Adipocyte (in vitro differentiated cells): ENCODE measurements at places on chromosomes 1 and 21.
A peak's percentile ranks its signal among the peaks of the same experiment; 100 is the strongest.

- DNase-seq = no peak
These were observed 9.3 kb downstream of the SPATA45 start for GRCh38 chr1:212838145-212838544.

DNA sequence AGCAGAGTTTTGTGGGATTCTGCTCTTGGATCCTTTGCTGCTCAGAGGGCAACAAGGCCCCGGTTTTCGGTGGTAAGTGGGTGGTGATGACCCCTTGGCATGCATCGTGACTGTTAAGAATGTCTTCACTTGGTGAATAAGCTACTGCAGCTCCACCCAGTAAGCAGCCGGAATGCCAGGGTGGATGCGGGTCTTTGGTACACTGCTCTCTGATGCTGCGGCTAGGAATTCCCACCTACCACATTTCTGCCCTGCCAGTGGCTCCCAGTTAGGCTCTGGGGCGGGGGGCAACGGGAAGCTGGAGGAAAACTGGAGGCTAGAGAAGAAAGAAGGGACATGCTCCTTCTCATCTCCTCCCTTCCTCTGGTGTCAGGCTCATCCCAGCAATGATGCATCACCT lies 180.4 kb upstream of the GALNT2 start:
- no peak for DNase-seq

- no peak for DNase-seq
These were observed 54.8 kb downstream of the CTTNBP2NL start for GRCh38 chr1:112450773-112451172.

DNA sequence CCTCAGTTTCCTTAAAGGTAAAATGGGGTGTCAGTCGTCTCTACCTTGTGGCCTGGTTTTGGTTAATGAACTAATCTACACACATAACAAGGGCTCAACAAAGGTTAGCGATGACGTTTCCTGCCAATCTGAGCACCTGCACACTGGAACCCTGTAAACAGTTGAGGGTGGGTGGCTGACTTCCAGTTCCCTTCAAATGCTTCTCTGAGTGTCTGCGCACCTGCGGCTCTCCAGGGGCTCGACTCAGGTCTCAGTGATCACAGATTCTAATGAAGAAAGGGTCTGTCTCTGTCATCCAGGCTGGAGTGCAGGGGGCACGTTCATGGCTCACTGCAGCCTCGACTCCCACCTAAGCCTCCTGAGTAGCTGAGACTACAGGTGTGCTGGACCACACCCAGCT lies 3.3 kb upstream of the AGPAT3 start:
- no peak for DNase-seq

DNA sequence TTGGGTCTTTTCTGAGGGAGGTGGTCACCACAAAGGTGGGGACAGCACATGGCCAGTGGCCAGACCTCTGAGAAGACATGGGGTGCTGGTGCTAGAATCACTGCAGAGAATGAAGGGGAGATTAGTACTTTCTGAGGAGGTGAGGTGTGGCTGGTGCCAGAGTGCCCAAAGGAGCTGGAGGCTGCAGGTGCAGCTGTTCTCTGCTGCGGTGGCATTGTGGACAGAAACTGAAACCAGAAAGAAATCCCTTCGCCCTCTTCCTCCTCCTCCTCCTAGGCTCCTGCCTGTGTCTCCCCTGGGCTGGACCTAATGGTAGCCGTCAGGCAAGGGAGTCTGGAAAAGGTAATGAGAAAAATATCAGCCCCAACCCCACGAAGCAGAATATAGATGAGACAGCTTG lies 261.7 kb downstream of the TM2D1 start:
- DNase-seq = no peak

DNA sequence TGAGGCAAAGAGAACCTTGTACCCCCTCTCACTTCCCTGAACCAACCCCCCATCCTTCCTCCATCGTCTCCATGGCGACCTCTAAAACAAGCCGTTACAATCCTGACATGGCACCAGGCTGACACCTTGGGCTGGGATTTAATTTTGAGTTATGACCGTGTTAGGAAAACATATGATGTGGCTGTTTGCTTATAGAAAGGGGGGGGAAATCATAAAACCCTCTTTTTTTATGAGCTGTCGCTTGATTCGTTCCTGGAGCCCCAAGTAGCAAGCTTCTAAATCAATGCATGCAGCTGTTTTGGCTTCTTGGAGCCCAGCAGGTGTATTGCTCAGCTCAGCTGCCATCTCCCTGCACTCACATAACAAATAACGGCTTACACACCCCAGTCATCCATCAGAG lies 301.2 kb upstream of the SPAG17 start:
- no peak for DNase-seq

GRCh38 chr1:34115233-34115632 lies 49.8 kb downstream of the CSMD2 start:
- no peak for DNase-seq

DNA sequence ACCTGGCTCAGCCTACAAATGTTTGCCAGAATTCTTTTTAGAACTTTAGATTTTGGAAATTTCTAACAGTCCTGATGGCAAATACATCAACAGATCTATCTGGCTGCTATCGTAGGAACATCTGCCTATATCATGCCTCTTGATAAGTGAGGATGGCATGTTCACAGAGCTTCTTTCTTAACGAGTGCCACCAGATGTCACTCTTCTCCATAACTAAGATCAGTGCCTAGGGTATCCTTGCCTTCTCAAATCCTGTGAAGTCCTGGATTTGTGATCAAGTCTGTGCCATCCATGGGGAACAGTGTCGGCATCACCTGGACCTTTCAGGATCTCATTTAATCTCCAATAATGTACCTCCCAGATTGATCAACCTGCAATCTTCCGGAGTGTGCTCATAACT lies 36.5 kb upstream of the CD5L start:
- peak; percentile 24 for DNase-seq

- DNase-seq = no peak
These were observed 4.8 kb downstream of the MYBPH start for GRCh38 chr1:203170625-203171330.

GRCh38 chr1:12100071-12100470 lies 37.0 kb downstream of the TNFRSF8 start:
- DNase-seq = no peak

DNA sequence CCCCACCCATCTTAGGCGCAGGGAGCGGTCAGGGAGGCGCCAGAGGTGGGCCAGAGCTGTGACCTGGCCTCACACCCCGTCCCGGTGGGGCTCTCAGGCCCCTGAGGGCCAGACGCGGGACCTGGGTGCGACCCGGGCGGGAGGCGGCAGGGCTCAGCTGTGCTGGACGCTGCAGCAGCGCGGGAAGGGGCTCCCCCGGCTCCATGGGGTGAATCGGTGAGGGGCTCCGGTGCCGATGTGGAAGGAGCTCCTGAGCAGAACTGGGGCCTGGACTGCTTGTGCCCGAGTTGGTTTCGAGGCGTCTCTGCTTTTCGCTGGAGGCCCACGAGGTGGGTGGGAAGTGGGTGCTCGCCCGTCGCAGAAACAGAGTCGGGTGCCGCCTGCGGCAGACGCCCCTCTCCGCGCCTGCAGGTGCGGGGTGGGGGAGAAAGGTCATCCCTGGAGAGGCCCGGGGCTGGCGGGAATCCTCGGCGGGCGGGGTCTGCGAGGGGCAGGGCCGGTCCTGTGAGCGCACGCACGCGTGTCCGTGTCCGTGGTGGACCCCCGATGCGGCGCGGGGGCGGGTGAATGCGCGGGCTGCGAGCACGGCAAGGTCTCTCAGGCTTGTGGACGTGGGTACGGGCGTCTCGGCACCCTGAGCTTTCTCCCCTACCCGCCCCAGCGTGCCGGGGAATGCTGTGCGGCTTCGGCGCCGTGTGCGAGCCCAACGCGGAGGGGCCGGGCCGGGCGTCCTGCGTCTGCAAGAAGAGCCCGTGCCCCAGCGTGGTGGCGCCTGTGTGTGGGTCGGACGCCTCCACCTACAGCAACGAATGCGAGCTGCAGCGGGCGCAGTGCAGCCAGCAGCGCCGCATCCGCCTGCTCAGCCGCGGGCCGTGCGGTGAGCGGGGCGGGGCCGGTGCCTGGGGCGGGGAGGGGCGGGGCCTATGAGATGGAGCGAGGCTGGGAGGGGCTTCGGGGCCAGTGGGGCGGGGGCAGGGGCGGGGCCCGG lies 20.4 kb downstream of the AGRN start:
- DNase-seq = peak; percentile 94

DNA sequence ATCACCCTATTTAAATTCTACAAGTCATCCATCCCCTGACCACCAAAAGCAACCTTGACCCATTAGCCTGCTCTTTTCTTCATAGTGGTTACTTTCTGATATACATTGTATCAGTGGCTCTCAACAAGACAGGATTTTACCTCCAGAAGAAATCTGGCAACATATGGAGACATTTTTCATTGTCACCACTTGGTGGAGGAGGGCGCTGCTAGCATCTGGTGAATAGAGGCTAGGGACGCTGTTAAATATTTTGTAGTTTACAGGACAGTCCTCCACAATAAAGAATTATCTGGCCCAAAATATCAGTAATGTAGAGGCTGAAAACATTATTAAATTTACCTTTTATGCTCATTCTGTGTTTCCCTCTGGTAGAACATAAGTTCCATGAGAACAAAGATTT lies 6.1 kb downstream of the HSPA13 start:
- no peak for DNase-seq

- peak; percentile 25 for DNase-seq
These were observed 125.2 kb upstream of the PTBP2 start for GRCh38 chr1:96596226-96596922.

GRCh38 chr1:65341381-65341780 lies 32.0 kb downstream of the DNAJC6 start:
- DNase-seq = no peak

- DNase-seq = peak; percentile 28
These were observed 1.8 kb downstream of the RGL1 start for GRCh38 chr1:183806675-183807074.

GRCh38 chr1:206975306-206975705 lies 5.0 kb upstream of the FCAMR start:
- DNase-seq = no peak

DNA sequence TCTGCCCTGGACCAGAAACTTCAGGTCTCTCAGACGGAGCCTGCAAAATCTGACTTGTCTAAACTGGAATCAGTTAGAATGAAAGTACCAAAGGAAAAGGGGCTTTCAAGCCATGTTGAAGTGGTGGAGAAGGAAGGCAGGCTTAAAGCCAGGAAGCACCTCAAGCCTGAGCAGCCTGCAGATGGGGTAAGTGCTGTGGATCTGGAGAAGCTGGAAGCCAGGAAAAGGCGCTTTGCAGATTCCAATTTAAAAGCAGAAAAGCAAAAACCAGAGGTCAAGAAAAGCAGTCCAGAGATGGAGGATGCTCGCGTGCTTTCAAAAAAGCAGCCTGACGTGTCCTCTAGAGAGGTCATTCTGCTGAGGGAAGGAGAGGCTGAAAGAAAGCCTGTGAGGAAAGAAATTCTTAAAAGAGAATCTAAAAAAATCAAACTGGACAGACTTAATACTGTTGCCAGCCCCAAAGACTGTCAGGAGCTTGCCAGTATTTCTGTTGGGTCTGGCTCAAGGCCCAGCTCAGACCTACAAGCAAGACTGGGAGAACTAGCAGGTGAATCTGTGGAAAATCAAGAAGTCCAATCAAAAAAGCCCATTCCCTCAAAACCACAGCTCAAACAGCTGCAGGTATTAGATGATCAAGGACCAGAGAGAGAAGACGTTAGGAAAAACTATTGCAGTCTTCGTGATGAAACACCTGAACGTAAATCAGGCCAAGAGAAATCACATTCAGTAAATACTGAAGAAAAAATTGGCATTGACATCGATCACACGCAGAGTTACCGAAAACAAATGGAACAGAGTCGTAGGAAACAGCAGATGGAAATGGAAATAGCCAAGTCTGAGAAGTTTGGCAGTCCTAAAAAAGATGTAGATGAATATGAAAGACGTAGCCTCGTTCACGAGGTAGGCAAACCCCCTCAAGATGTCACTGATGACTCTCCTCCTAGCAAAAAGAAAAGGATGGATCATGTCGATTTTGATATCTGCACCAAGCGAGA lies 46.6 kb downstream of the ZBTB17 start:
- DNase-seq = no peak

DNA sequence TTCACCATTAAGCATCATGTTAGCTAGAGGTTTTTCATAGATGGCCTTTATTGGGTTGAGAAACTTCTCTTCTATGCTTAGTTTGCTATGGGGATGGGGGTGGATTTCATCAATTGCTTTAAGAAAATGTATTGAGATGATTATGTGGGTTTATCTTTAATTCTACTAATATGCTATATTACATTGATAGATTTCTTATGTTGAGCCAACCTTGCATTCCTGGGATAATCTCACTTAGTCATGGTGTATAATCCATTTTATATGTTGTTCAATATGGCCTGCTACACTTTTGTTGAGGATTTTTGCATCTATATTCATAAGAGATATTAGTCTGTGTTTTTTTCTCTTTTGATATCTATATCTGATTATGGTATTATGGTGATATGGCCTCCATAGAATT lies 70.7 kb downstream of the MAP3K7CL start:
- DNase-seq = no peak

DNA sequence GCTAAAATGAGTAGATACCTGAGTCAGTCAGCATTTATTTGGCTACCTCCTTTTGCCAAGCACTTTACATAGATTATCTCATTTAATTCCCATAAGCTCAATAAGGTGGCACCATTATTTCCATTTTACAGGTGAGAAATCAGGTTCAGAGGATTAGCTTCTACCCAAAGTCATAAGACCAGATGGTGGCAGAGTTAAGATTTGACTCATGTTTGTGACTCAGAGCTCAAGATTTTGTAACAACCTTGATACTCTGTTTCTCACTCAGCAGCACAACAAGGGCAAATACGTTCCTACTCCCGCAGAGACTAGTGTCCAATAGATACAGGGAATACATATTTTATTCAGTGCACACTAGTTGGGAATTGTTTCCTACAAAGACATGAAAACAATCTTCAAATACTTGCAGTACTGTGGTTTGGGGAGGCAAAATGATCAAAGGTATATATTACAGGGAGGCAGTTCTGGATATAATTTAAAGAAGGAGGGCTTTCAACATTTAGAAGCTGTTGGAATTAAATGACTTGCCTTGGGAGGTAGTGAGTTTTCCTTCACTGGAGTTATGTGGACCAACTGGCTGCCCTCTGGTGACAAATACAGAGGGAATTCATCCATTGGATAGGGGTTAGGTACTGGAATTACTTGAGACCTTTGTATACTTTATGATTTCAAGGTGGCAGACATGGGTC lies 3.6 kb downstream of the LEPR start:
- peak; percentile 83 for DNase-seq

- DNase-seq = peak; percentile 3
These were observed 21.9 kb upstream of the MORC3 start for GRCh38 chr21:36297938-36298572.

GRCh38 chr1:227316456-227316855 lies 1.8 kb downstream of the CDC42BPA start:
- DNase-seq = peak; percentile 12

GRCh38 chr1:236608930-236609726 lies 4.8 kb upstream of the HEATR1 start:
- peak; percentile 69 for DNase-seq
